ENCODE measurements at places on chromosomes 13 and 19. TPM values are rescaled to one million over a fixed set of nuclear protein-coding genes. Genes with fewer than 3 reads are reported as not detected.

GRCh38 chr13:36815062-36815461 lies 4.0 kb upstream of the RFXAP start:
- no peaks in the 10 kb centered on the region for H3K27me3 ChIP-seq
- H3K36me3 ChIP-seq, result no peaks in the 10 kb centered on the region
- H3K27ac ChIP-seq, result no peak overlapping the region

NTN5 gene
- 0.47 TPM for total RNA-seq

NRTN gene
- 5.3 TPM for total RNA-seq

ZNF439 gene
- not detected for total RNA-seq

TLE2 gene
- 11.5 TPM for total RNA-seq

DNA sequence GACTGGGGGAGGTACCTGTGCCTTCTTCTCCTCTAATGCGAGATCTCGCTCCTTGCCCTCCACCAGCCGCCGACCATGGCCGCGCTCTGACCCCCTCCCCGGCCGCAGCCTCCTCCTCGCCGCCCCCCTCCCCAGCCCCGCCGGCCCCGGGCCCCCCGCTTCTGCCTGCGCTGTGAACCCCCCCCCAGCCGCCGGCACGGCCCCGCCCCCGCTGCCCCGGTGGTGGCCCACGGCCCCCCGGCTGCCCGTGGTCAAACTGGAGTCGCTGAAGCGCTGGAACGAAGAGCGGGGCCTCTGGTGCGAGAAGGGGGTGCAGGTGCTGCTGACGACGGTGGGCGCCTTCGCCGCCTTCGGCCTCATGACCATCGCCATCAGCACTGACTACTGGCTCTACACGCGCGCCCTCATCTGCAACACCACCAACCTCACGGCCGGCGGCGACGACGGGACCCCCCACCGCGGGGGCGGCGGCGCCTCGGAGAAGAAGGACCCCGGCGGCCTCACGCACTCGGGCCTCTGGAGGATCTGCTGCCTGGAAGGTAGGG lies at the start of gene CACNG8:
CACNG8 (plus strand) TSS at position 51 of the 545 bp plus-strand sequence.
- peaks cover 3% of the 10 kb centered on the region for H3K4me1 ChIP-seq
- no peak within 1 kb of the TSS for H3K27ac ChIP-seq
- H3K27me3 ChIP-seq, result peaks cover 3% of the 10 kb centered on the region

CALR3 gene
- 0.32 TPM for total RNA-seq

DNA sequence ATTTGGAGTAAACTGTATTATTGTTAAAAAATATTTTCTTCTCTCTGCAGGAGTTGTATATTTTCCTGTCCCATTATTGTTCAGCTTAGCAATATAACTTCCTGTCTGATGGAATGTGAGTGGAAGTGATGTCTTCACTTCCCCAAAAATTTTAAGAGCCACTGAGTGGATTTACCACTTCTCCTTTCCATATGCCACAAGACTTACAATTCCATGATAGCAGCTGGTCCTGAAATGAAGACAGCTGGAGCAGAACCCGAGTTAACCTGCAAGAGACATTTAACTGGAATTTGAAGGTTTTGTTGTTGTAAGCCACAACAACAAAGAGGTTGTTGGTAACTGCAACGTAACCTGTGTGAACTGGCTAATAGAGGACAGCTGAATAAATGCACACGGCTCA lies 23.4 kb upstream of the TBC1D4 start:
- no peak overlapping the region for H3K4me3 ChIP-seq
- no peaks in the 10 kb centered on the region for H3K4me1 ChIP-seq
- no peak overlapping the region for H3K27ac ChIP-seq
- H3K27me3 ChIP-seq, result no peaks in the 10 kb centered on the region
- no peaks in the 10 kb centered on the region for H3K36me3 ChIP-seq
- no peak for DNase-seq

TSHZ3 gene
- 9.3 TPM for total RNA-seq

IL27RA gene
- total RNA-seq, result 15.1 TPM

DNA sequence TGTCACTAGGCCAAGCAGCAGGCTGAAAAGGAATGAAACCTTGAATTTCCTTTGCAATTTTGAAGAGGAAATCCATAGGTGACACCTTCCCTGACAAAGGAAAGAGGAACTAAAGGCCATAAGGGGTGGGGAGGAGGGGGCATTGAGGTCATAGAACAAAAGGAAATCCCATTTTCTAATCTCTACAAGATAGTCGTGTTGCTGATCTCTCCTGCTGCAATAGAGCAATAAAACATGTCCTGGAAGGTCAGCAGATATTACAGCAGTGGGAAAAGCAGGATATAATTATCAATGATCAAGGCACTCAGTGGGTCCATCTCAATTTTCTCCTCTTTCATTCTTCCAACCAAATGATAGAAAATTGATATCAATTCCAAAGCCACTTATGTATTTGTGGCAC lies 20.3 kb upstream of the RAP2A start:
- no peaks in the 10 kb centered on the region for H3K36me3 ChIP-seq
- no peaks in the 10 kb centered on the region for H3K27me3 ChIP-seq
- DNase-seq, result no peak
- H3K27ac ChIP-seq, result no peak overlapping the region
- H3K4me1 ChIP-seq, result no peaks in the 10 kb centered on the region

LGALS14 gene
- total RNA-seq, result 0.50 TPM

PABPC3 gene
- total RNA-seq, result 0.48 TPM

DNA sequence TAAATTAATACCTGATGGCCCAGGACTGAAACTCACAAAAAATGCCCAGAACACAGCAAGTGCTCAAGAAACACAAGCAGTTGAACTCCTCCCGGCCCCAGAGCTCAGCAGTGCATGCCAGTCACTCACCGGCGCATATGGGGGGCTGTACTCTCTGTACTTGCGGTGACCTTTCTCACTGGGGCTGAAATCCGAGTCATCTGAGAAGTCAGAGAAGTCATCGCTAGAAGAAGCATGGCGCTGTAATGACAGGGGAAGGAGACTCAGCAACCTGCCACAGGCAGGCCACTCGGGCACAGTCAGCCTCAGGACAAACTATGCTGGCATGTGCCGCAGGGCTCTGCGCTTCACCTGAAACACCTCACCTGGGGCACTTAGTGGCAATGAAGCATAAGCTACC lies 19.7 kb downstream of the ZC3H4 start:
- no peak for DNase-seq
- no peak overlapping the region for H3K27ac ChIP-seq
- no peak overlapping the region for H3K4me3 ChIP-seq
- H3K36me3 ChIP-seq, result peaks cover 15% of the 10 kb centered on the region
- H3K27me3 ChIP-seq, result no peaks in the 10 kb centered on the region

GRCh38 chr13:109817591-109818535 lies 31.5 kb upstream of the IRS2 start:
- no peak overlapping the region for H3K4me3 ChIP-seq

ZNF567 gene
- total RNA-seq, result 10.5 TPM

DNA sequence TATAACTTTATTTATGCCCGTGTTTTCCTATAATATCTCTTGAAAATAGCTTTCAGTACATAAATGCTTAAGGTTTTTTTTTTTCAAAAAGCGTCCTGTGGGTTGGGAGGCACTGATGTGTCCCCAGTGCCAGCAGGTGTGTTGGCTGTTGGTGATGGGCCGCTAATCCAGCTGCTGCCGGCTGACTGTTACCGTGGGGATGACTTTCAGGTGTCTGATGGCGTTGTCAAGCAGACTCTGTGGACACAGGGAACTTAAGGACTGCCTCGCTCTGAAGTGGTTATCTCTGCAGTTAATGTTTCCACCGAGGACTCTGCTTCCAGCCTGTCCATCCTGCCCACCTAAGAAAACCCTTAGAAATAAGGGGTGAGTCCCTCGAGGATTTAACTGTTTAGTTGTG lies 94.5 kb downstream of the ANKRD10 start:
- no peaks in the 10 kb centered on the region for H3K4me1 ChIP-seq
- DNase-seq, result peak; percentile 34
- H3K36me3 ChIP-seq, result no peaks in the 10 kb centered on the region
- H3K4me3 ChIP-seq, result no peak overlapping the region
- no peak overlapping the region for H3K27ac ChIP-seq
- no peaks in the 10 kb centered on the region for H3K27me3 ChIP-seq
